ENCODE measurements at places on chromosomes 1 and 21.

DNA sequence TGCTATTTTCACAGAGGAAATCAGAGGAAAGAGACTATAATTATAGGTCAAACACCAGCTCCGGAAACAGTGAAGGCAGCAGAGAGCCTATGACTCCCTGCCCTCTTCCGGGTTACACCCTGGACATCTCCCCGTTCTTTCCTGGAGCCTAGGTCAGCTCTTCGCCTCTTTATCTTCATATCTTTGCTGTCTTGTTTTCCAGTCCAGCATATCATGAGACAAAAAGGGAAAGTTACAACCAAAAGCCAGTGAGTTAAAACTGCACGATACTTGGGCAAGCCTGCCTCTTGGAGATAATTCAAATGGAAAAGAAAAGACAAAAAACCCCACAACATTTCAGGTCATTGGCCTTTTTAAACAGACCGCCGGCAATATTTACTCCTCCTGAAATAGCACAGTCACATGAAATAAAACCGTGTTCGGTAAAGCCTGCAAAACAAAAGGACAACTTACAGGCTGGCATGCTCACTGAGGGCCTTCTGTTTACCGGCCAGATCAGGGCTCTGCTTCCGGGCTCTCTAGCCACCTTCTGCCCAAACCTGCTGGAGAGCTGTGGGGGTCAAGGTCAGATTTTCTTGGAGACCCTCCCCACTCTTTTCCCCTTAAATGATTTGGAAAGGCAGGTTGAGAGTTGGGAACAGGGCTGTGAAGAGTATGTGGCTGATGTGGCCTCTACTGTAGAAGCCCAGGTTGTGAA, 42.8 kb upstream of the PPP2R5A start:
- no peak for DNase-seq

- no peak for DNase-seq
Observed at GRCh38 chr1:79375352-79375751, 368.8 kb upstream of the ADGRL4 start.

GRCh38 chr1:23423415-23424292, 894 bp downstream of the TCEA3 start:
- DNase-seq: no peak

- DNase-seq: no peak
Observed at GRCh38 chr1:181548497-181548896, 65.2 kb downstream of the CACNA1E start.

Data from right lung (tissue), 10 donors.